ENCODE measurements at places on chromosomes 4 and X. TPM values are rescaled to one million over a fixed set of nuclear protein-coding genes. Genes with fewer than 3 reads are reported as not detected.

DNA sequence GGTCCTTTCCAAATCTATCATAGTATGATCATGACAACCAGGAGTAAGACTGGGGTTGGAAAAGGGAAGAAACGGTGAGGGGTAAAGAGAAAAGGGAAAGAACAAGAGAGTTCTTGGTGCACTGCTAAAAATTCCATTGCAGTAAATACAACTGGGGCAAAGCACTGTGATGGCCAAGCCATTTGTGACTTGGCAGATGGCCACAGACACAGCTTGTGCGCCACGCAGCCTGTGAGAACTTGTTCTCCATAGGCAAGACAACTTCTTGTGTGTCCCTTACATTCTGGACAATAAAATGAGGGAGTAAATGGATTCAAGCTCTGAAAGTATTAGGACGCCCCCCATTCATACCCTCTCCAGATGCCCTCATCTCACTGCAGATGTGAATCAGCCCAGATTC is 10.9 kb downstream of the MFAP3L start:
- no peak for DNase-seq

DNA sequence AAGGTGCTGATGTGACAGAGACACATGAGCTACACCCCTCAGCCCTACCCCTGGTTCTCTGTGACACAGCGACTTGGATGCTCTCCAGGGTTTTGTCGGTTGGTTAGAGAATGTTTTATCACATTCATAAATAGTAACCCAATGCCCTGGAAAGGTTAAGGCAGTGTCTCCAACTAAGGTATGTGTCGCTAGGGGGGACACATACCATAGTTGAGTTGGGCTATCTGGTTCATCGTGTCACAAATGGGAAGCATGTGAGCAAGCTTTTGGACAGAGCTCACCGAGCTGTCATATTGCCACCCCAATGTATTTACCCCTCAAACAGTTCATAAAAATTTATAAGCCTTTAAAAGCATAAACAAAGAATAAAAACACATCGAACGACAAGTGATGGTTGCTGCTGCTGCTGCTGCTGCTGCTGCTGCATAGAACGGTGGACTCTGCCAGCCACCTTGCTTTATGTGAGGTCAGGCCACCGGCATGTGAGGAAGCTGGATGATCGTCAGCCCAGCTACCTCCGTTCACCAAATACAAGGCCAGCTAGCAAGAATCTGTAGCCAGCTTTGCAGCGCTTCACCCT is 55.9 kb downstream of the STOX2 start:
- DNase-seq: no peak

DNA sequence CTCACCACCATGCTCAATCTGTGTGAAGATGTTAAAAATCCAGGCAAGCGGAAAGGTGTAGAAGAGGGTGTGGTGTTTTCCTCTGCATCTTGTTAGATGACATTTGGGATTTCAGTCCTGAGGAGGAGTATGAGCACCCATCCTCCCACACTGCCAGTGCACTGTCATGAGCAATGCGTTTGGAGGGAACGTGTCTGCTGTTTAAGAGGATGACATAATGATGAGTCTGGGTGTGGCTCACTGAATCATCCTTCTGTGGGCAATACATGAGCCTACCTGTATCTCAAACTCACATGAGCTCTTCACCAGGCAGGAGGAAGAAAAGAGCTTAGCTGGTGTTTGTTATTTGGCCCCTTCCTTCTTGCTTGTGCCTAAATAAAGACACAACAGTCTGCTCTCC is 67.9 kb upstream of the ARX start:
- no peak for DNase-seq

- no peak for DNase-seq
Observed at GRCh38 chrX:31236231-31236630, 164.4 kb upstream of the FTHL17 start.

DNA sequence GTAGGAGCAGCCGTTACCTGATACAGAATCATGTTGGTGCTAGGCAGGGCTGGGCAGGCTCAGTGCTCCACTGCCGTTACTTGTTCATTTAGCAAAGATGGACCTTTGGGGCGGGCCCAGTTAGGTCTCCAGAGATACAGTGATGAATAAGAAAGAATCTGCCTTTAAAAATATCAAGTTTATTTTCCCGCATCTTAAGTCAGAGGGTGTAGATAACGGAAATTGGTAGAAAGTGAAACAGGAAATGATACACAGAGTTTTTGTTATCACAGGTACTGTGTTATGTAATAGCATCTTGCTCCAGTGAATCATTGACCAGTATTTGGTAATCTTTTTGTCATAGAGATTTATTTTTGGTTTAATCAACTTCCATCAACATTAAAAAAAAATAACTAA is 5.5 kb downstream of the TMEM131L start:
- no peak for DNase-seq

GRCh38 chr4:154911097-154911496 is 130.0 kb downstream of the RBM46 start:
- DNase-seq: no peak

- no peak for DNase-seq
Observed at GRCh38 chr4:158714937-158715336, 8.3 kb downstream of the PPID start.

DNA sequence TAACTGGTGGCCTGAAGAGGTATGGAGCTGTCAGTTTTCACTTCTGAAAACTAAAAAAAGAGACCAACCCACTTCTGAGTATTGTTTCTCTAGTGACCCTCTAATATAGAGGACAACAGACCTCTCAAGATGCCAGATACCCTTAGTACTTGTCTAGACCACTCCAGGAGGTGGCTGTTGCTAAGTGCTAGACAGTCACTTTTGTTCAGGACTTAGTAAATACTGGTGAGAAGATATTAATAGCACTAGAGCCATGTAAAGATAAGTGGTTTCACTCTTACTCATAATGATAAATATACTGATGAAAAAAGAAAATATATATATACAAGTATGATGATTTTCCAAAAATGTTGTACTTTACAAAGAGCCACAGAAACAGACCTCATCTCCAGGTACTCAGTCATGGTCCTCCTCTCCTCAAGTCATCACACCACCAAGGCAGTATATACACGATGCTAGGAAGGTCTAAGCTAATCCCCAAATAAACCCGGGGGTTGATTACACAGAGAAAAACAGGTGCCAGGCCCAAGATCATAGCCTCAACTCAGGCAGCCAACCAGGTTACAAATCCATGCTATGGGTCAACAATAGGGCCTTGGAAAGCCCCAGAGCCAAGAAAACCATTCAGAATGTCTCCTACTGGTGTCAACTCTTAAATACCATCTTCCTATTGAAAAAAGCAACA is 66.9 kb downstream of the ARHGEF9 start:
- DNase-seq: no peak

GRCh38 chr4:181204109-181204508 is 1039.1 kb upstream of the TENM3 start:
- DNase-seq: no peak

The CWH43 gene
- 0.66 TPM for total RNA-seq

The BEX4 gene
- total RNA-seq: 21.9 TPM

The PCDH19 gene
- 1.8 TPM for total RNA-seq

The XG gene
- 0.59 TPM for total RNA-seq

The NAA10 gene
- total RNA-seq: 57.7 TPM

The RASL11B gene
- total RNA-seq: not detected

The GPR143 gene
- 3.6 TPM for total RNA-seq
